ENCODE measurements at places on chromosomes 1 and 21.

DNA sequence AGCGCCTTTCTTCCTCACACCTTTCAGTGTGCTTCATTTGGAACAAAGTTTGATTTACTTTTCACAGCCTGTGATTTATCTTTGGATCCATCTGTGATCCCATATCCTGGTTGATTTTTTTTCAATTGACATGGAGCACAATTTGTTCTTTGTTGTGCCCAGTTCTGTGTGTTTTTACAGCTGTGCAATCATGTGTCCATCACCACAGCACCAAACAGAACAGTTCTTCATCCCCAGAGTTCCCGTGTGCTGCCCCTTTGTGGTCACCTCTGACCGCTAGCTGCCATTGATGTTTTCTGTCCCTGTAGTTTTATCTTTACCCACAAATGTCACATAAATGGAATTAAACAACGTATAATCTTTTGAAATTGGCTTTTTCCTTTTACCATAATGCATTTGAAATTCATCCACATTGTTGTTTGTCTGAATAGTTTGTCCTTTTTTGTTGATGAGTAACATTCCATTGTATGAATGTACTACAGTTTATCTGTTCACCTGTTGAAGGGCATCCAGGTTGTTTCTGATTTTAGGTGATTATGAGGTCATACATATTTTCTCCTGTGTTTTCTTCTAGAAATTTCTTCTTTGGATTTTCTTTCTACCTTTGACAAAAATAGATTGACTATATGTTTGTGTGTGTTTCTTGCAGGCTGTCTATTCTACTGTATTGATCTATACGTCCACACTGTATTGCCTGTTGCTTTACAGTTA lies 17.4 kb downstream of the MIGA1 start:
- peak; percentile 7 for DNase-seq

DNA sequence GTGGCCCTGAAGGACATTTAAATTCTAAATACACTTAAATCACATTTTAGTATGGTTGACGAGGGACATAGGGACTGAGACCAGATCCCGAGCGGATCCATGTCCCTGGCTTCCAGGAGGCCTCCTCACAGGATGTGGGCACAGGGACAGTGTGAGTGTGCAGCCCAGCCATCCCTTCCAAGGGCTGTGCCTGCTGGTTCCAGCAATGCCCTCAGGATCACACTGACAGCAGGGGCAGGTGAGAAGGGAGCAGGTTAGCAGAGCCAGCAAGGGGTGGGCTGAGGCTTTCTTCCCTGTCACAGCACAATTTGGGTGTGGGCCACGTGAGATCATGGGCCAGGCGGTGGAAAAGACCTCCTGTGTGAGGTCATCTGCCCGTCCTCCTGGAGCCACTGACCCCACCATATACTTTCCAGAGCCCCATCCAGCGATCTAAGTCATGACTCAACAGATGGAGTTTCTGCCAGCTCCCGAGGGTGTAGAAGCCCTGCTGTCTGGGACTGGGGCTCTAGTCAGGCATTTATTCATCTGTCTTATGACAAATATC lies 37.0 kb upstream of the PRSS38 start:
- no peak for DNase-seq

DNA sequence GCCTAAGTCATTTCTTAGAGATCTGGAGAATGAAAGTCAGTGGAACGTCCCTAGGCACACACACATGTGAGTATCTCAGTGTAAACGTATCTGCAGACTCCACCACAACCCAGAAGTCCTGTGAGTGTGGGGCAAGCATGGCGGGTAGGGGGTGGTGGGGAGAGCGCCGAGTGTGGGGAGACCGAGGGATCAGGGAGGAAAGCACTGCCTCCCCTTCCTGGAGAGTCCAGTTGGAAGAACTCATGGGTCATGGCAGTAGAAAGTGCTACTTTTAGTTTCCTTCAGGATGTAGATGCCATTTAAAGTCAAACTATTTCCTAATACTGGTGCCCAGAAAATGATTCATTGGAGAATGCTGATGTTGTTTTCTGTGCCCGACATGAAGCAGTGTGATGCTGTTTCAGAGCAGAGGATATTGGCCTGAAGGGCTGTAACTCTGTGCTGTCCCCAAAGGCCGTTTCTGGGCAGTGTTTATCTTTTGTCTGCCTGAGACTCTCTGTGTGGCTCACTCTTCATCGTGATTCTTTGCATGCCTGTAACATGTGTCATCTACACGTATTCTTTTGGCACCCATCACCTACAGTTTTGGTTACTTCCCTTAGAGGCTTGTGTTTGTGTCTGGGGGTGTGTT lies 45.7 kb upstream of the TSPAN2 start:
- DNase-seq, result peak; percentile 76

- no peak for DNase-seq
These were observed 60.0 kb downstream of the LRIG2 start for GRCh38 chr1:113133038-113133437.

- no peak for DNase-seq
These were observed 723.5 kb upstream of the ADAMTS5 start for GRCh38 chr21:27690426-27690825.

DNA sequence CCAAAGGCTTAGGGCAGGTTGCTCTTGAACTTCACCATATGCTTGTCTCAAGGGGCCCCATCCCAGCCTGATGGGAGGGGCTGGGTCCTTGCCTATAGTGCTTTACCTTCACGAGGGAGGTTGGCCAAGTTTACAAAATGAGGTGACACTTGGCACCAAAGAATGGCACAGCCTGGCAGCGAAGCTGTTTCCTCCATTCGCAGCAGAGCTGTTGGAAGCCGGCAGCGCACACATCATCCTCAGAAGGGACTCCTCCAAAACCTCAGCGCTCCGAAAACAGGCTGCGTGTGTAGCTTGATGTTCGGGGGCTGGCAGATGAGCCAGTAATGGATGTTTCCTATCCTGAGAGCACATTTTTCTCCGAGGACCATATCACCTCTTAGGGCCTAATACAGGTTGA lies 116.8 kb downstream of the KAZN start:
- no peak for DNase-seq

GRCh38 chr21:40271164-40271563 lies 403.9 kb downstream of the PCP4 start:
- DNase-seq, result no peak

DNA sequence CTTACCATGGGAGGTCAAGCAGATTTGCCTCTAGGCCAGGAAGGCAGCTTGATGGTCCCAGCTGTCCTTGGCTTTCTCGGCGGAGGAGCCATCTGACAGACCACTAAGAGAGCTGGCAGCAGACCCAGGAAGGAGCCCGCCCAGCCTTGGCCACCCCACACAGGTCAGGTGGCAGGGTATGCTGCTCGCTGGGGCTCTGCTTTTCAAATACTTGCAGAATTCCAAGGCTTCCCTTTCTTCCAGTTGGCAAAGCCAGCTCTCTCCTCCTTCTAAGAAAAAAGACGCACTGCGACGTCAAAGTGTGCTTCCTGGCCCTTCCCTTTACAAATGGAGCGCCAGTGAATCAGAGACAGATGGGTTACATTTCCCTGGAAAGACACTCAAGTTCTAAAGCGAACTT lies 229.4 kb downstream of the CACNA1E start:
- DNase-seq, result no peak

DNA sequence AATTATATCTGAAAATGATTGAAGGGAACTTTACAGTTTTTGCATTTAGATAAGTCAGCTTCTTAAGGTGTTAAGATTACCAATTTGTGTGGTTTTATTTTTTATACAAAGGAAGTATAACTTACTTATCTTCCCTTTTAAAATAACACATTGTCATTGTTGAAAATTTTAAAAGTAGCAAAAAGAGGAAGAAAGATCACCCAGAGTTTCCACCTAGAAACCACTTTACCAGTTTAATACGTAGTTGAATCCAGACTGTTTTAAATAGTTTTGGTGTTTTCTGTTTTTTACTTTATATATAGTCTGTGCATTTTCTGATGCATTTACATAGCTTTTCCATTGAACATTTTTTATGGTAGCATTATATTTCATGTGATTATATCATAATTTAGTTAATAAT lies 6.1 kb downstream of the CCDC18 start:
- no peak for DNase-seq

DNA sequence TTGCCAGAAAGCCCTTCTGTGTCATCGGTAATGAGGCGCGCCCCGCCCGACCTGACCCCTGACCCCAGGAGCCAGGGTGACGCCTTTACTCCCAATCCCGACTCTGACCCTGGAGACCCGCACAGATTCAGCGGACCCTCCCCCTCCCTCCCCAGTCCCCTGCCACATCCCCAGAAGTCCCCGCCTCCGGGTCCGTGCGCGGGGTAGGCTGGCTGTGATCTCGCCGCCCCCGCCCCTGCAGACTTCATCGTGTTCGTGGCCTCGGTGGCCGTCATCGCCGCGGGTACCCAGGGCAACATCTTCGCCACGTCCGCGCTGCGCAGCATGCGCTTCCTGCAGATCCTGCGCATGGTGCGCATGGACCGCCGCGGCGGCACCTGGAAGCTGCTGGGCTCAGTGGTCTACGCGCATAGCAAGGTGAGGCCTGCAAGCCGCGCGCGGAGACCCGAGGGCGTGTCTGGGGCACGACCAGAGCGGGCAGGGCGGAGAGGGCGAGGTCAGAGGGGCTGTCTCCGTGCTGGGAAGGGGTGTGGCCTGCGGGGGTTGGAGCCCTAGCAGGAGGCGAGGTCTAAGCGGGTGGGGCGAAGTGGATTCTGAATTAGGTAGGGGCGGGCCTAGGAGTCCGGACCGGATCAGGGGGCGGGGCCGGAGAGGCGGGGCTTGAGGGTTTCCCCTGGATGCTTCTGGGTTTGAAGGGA lies 34.8 kb downstream of the KCNQ4 start:
- peak; percentile 17 for DNase-seq

DNA sequence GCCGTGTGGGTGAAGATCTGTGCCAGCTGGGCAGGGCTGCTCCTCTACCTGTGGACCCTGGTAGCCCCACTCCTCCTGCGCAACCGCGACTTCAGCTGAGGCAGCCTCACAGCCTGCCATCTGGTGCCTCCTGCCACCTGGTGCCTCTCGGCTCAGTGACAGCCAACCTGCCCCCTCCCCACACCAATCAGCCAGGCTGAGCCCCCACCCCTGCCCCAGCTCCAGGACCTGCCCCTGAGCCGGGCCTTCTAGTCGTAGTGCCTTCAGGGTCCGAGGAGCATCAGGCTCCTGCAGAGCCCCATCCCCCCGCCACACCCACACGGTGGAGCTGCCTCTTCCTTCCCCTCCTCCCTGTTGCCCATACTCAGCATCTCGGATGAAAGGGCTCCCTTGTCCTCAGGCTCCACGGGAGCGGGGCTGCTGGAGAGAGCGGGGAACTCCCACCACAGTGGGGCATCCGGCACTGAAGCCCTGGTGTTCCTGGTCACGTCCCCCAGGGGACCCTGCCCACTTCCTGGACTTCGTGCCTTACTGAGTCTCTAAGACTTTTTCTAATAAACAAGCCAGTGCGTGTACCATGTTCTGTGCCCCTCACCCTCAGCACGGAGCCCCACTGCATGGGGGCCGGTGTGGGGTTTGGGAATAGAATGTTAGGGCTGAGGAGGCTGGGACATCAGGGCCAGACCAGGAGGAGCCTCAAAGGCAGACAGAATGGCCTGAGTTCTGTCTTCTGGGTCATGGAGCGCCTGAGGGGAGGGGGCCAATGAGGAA lies 21.3 kb downstream of the SERINC2 start:
- no peak for DNase-seq

- peak; percentile 11 for DNase-seq
These were observed 135.8 kb downstream of the VAV3 start for GRCh38 chr1:107829036-107829770.

DNA sequence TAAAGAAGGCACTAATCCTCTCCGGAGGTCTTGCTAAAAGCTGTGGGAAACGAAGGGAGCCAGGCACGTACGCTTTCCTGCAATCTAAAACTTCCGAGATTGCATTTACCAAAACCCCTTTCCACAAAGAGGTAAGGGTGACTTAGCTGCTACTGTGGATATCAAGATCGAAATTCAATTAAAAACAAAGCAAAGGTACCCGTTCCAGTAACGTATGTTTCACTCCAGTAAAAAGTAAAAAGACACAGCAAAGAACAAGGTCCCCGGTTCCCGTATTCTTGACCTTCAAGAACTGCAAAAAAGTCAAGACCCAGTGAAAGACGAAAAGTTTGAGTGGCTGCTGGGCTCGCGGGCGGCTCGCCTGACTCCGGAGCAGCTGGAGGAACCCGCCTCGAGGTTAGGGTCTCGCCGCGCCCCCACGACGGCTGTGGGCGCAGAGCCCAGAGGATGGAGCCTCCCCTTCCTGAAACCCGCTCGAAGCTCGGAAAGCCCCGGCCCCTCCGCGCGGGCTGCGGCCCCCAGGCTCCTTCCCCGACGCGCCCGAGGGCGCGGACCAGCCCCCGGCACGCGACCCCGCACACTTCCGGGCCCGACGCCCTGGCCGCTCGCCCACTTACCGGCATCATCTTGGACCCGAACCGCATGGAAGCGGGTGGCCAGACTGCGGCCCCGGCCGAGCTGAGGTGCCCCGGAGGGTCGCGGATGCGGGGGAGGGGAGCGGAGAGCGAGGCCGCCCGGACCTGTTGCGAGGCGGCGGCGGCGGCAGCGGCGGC lies 524 bp downstream of the TP53BP2 start:
- peak; percentile 76 for DNase-seq

DNA sequence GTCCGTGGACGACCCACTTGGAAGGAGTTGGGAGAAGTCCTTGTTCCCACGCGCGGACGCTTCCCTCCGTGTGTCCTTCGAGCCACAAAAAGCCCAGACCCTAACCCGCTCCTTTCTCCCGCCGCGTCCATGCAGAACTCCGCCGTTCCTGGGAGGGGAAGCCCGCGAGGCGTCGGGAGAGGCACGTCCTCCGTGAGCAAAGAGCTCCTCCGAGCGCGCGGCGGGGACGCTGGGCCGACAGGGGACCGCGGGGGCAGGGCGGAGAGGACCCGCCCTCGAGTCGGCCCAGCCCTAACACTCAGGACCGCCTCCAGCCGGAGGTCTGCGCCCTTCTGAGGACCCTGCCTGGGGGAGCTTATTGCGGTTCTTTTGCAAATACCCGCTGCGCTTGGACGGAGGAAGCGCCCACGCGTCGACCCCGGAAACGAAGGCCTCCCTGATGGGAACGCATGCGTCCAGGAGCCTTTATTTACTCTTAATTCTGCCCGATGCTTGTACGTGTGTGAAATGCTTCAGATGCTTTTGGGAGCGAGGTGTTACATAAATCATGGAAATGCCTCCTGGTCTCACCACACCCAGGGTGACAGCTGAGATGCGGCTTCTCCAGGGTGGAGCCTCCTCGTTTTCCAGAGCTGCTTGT lies 32.4 kb downstream of the PRMT2 start:
- DNase-seq, result peak; percentile 44

- no peak for DNase-seq
These were observed 115.0 kb upstream of the USP25 start for GRCh38 chr21:15614766-15615165.

GRCh38 chr1:42793824-42794223 lies 9.0 kb downstream of the TMEM269 start:
- peak; percentile 12 for DNase-seq

- DNase-seq, result peak; percentile 79
These were observed 7.7 kb downstream of the TLR5 start for GRCh38 chr1:223135176-223135942.
